Stimulated activated CD8-positive, alpha-beta memory T cell treated with anti-CD3 and anti-CD28 coated beads, Interleukin-15, amount 100 ng/mL, for 24 hours (primary cell): ENCODE measurements at places on chromosomes 1 and 21.

GRCh38 chr21:36728371-36729111, 29.6 kb downstream of the SIM2 start:
- DNase-seq, result no peak

DNA sequence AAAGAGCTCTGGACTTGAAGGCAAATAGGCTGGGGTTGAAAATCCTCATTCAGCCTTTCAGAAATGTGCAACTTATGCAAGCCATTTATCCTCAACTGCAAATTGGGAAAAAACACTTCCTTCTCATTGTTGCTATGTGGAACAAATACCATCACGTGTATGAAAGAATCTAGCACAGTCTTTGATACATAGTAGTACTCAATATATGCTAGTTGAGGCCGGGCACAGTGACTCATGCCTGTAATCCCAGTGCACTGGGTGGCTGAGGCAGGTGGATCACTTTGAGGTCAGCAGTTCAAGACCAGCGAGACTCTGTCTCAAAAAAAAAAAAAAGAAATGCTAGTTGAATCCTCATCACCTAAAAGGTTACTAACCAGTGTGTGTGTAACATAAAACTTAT, 8.2 kb downstream of the PI4KB start:
- no peak for DNase-seq

GRCh38 chr1:53145942-53146708, 3.7 kb upstream of the SLC1A7 start:
- DNase-seq, result no peak

DNA sequence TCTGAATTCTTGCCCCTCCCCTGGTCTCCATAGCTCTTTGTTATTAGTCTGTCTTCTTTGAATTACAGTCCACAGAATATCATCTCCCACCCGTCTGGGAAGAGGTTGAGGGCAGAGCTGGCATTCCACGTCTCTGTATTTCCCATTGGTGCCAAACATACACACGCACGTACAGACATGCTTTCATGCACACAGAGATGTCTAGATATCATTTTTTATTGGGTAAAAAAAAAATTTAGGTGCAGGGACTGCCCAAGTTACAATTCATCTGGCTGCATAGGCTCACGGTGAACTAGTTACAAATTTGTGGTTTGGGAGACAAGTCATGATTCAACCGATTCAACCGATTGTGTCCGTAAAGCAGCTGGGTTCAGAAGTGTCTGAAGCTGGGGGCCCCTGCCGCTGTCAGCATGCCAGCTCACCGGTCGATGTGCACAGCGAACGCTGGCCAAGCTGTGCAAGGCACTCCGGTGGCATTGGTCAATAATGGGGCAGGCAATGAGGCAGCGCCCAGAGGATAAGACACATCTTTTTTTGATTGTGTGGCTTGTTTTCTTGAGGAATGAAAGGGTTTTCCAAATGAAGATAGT, 73.7 kb downstream of the KCNN3 start:
- DNase-seq, result no peak

DNA sequence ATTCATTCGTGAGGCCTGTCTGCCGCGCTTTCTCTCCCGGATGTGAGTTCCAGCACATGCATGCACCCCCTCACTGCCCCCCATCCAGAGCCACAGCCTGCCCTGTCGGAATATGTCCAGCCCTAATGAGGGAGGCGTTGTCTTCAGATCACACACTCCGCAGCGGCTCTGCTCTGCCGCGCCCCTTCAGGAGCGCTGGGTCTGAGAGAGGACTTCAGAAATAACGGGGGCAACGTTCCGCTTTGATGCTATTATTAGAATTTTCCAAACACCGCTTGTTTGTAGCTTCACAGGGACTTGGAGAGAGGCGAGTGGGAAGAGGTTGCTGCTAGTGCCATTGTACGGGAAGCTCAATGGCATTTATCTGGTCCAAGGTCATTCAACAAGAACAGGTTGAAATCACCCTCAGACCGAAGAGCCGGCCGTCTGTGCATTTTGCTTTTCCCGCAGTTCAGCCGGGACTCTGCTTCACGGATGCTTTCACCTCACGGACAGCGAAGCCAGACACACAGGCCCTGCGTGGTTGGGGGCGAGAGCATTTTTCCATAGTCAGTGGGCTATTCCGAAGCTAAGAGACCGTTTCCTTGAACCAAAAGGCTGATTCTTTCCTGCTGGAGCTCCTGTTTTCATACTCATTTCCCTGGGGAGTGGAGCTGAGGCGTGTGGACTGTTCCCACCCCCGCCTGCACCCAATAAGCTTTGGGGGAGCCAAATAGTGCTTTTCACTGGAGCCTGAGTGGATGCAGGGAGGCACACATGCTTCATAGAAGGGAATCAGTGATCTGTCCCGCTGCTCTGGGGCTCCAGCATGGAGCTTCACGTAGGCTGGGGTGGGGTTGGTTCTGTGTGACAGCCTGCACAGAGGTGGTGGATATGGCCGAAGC, 69.7 kb downstream of the GALNT2 start:
- DNase-seq, result no peak

GRCh38 chr1:228695015-228695955, 40.0 kb upstream of the RHOU start:
- no peak for DNase-seq

DNA sequence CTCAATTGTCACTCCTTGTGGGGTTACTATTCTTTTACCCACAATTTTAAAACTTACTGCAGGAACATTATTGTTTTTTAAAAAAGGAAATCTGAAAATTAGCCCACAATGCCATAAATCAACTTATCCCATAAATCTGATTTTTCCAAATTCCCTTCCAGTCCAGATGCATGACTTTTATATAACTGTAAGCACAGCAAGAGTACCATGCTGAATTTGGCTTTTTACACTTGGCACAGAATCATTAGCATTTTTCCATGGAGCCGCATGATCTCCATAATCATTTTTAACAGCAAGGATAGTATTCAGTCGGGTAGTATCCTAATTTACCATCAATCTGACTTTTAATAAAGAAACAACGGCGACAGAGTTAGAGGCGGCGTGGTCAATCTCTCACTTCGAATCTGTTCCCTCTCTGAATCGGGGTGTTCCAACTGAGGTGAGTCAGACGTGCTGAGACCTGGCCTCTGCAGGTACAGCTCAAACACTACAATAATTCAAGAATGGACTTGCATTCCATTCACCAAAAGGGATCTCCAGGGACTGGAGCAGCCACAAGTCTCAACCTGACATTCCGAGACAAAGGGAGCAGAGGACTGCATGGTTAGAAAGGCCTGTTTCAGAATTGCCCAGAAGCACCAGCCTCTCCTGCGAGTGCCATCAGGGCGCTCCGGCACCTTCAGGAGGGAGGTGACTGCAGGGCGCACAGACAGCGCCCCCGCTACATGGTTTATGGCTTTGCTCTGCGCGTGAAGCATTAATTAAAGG, 48.9 kb downstream of the SLC66A1 start:
- no peak for DNase-seq

GRCh38 chr1:161121834-161122233, 3.9 kb downstream of the NIT1 start:
- DNase-seq, result no peak

GRCh38 chr1:162678439-162678838, 46.2 kb downstream of the DDR2 start:
- DNase-seq, result no peak

- no peak for DNase-seq
Measured at GRCh38 chr1:89657886-89658285, 25.0 kb downstream of the LRRC8C start.

DNA sequence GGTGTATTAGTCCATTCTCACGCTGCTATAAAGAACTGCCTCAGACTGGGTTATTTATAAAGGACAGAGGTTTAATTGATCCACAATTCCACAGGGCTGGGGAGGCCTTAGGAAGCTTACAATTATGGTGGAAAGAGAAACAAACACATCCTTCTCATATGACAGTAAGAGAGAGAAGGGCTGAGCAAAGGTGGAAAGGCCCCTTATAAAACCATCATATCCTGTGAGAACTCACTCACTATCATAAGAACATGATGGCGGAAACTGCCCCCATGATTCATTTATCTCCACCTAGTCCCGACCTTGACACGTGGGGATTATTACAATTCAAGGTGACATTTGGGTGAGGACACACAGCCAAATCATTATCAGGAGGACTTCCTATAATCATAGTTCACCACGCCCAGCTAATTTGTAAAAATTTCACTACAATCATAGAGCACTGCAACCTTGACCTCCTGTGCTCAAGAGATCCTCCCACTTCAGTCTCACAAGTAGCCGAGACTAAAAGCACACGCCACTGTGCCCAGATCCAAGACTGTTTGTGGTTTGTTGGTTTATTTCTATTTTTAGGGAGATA, 164.9 kb downstream of the RERE start:
- DNase-seq, result no peak

DNA sequence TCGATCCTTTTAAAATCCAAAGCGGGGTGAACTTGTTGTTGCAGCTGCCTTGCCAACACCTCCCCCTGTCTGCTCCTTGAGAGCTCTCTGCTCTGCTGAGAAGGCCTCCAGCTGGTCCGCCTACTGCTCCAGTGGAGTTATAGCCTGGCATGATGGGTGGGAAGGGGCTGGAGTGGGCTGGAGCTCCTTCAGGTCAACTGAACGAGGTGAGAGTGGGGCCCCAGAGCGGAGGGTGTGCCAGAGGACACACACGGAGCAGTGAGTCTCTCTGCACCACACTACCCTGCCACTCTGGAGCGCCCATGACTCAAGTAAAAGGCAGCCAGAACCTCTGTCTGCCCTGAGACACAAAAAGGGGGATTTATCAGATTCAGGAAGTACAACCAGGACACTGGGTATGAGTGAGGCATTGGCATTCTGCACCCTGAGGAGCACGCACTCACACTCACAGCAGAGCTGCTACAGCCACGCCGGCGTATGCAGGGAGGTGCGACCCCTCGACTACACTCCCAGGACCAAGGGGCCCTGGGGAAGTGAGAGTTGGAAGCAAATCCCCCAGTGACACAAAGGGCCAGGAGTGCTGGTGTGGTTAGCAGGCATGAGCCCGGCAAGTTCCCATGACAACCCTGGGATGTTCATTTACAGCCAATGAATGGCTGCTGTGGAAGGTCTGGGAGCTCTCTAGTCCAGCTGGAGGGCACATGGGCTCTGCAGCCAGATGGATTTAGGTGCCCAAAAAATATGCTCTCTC, 28.0 kb upstream of the EVA1B start:
- no peak for DNase-seq

- DNase-seq, result no peak
Measured at GRCh38 chr21:36132696-36133095, 2.2 kb upstream of the CBR3 start.
